CD4-positive, alpha-beta T cell treated with Interleukin-21 for 1 hour (primary cell): ENCODE measurements at places on chromosomes 4 and X.

DNA sequence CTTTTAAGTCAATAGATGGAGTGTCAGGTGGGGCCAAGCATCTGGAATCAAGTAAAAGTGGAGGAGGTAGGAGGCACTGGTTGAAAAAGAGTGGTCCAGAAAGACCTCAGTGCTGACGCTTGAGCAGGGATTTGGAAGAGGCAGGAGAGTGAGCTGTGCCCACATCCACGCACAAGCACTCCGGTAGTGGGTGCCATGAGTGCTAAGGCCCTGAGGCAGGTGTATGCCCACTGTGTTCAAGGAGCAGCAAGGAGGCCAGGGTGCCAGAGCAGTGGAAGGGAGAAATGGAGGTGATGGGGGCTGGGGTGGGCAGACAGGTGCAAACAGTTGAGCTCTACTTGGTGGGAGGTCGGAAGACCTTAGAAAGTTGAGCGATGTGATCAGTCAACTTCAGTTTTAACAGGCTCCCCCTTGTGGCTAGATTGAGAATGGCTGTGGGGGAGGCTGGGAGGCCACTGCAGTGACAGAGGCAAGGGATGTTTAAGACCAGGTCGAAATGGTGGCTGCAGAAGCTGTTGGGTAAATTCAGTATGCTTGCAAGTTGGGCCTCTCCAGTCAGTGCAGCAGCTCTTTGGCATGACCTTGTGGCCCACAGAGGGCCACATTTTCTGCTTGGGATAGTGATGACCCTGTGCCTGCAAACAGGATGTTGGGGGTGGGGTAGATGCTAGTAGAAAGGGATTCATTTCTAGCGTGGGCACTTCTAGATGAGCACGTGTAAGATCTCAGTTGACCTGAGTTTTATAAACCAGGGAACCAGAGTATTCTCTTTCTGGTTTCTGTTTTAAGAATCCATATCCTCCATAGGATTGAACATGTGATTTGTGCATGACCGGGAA is 12.7 kb downstream of the TKTL1 start:
- DNase-seq, result peak; percentile 82

DNA sequence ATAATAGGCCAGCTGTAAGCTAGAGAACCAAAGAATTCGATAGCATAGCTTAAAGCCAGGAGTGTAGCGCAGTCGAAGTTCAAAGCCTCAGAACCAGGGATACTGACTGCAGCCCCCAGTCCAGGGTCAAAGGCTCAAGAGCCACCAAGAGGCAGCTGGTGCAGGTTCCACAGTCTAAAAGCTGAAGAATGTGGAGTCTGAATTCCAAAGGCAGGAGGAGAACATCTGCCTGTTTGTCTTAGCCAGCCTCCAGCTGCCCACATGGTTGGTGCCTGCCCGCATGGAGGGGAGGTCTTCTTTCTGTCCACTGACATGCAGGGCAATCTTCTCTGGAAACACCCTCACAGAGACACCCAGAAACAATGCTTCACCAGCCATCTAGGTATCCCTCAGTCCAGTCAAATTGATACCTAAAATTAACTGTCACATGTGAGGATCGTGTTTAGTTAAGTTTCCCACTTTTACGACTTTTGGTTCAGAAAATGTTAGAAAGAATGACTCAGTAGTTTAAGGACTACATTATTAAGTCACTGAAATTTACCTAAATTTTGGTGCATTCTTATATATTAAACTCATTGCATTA is 52.8 kb upstream of the RHOH start:
- DNase-seq, result no peak

DNA sequence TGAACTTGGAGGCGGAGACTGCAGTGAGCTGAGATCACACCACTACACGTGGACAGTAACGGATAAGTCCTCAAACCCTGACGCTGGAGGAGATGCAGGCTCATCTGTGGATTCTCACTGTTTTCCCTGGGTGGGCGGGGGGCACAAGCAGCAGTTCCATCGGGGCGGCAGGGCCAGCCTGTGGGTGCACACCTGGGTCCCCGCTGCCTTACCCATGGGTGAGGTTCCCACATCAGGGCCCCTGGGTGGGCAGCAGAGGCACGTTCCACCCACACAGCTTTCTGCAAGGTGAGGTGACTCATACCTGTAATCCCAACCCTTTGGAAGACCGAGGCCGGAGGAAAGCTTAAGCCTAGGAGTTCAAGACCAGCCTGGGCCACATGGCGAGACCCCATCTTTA is 56.6 kb upstream of the MXD4 start:
- no peak for DNase-seq

GRCh38 chr4:140249351-140249750 is 95.4 kb upstream of the MAML3 start:
- DNase-seq, result peak; percentile 13

DNA sequence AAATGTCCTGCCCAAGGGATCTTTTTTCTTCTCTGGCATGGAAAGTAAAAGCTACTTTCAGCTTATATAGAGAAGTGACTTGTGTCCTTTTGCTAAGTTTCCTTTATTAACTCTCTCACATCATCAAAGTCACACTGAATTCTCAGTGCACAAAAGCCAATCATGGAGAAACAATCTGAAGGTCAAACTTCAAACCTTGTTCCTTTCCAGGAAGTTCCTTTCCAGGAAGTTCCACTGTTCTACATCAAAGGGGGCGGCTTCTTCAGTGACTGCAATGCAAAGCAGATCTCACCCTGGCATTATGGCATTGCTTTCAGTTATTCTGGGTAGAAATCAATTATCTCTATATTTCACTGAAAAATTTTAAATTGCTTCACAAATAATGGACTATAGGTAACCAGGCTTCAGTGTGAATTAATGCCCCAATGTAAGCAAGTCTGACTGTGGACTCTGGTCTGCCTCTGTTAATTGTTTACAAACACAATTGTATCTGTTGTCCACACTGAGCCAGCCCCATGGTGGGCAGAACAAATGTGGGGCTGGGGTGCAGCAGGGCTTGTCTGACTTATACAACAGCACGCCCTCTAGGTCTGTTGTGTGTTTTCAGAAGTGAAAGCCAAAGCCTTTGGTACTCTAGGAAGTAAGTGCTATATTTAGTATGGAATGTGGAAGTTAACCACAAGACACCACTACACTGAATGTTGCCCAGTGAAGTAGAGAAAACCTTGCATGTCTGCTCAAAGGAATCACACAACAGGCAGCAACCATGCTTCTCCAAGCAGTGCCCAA is 98.8 kb downstream of the CDS1 start:
- no peak for DNase-seq

- DNase-seq, result no peak
These were observed 217.9 kb downstream of the HS6ST2 start for GRCh38 chrX:132740316-132741123.

GRCh38 chr4:140213749-140214148 is 59.8 kb upstream of the MAML3 start:
- DNase-seq, result no peak

- no peak for DNase-seq
These were observed 437 bp upstream of the CPE start for GRCh38 chr4:165378398-165378744.

DNA sequence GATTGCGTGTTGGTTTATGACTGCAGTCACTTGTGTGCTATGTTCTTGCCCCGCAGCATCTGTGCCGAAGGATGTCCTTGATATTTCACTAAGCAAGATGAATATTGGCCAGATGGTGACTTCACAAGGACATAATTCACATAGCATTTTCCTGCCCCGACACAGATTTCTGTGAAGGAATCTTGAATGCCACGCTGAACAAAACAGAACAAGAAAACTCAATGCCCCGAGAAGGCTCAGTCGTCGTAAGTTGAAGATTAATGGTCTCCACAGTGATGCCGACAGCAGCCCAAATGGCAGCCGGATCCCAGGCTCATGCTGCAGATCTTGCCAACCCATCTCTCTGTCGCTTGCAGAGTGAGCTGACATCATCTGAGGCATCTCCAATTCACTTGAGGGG is 145.9 kb downstream of the CPEB2 start:
- DNase-seq, result no peak

DNA sequence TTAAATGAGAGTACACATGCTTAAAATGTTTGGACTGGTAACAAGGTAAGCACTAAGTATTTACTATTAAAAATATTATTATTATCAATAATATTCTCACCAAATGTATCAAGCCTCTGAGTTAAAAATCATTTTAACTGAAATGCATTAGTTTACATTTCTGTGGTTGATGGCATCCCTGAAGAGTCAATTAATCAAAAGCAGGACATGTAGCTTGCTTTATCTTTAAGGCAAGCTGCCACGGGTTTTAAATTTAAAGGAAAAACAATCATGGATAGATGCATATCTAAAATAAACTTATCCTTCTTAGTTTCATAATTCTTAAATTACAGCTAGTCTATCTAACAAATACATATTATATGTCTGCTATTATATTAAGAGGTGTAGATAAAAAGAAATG is 584.8 kb upstream of the INTU start:
- no peak for DNase-seq
